GM18507 (cell line): ENCODE measurements at places on chromosomes 12 and 14.

DNA sequence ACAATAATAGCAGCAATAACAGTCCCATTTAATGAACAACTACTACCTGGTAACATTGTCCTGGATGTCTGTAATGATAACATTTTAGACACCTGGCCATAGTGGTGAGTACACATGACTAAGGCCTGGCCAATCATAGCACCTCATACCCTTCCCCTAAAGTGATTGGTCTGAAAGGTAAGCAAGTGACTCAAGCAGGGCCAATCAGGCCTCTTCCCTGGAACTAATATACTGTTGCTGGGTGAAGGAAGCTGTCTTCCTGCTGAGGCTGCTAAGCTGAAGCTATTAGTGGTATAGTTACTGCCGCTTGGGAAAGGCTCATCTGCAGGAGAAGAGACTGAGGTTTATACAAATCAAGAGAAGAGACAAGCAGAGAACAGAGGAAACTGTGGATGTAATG is 18.7 kb upstream of the NOS1 start:
- DNase-seq, result no peak

- DNase-seq, result no peak
Measured at GRCh38 chr14:39621678-39622077, 189.4 kb upstream of the FBXO33 start.

DNA sequence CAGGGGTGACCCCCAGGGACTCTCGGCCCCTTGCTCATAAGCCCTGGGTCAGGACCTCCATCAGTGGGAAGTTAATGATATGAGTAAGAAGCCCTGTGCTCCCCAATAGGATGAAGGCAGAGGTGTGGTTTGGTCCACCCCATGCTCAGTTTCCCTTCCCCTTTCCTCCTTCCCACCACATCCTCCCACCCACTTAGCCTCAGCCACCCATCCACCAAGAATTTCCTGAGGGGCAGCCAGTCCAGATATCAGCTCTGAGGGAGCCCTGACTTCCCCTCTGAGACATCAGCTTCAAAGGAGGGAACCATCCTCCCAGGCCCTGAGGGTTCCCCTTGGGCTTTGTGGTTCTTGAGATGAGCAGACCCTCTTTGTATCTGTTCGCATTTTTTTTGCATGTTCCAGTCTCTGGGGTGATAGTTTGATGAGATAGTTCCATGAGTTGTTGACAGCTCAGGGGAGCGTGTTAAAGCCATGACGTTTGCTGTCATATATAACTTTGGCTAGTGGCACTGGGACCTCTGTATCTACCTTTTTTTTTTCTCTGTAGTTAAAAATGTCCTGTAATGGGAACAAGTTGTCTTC is 71.2 kb downstream of the LGMN start:
- DNase-seq, result peak; percentile 83

DNA sequence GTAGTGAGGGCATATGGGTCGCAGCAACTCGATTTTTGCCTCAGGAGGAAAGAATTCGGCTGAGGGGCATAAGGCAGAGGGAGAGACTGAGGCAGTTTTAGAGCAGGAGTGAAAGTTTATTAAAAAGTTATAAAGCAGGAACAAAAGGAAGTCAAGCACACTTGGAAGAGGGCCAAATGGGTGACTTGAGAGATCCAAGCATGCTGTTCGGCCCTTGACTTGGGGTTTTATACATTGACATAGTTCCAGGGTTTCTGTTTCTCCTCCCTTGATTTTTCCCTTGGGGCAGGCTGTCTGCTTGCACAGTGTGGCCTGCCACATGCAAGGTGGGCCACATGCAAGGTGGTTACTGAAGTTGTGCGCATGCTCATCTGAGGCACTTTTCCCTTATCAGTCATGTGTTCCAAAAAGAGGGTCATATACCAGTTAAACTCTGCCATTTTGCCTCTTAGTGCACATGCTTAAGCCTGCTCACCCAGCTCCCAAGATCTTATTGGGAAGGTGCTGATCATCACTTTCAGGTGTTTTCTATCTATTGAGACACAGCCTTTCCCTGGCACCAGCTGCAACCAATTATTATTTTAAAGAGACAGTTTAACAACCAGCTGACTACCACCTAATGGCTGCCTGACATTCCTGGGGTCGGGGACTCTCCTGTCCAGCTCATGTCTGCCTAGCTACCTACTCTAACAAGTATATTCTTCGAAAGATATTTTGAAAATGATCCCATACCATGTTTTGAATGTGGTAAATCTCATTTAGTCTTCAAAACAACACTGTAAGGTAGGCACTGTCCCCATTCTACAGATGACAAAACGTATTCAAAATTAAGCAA is 19.9 kb downstream of the PTGER2 start:
- no peak for DNase-seq

DNA sequence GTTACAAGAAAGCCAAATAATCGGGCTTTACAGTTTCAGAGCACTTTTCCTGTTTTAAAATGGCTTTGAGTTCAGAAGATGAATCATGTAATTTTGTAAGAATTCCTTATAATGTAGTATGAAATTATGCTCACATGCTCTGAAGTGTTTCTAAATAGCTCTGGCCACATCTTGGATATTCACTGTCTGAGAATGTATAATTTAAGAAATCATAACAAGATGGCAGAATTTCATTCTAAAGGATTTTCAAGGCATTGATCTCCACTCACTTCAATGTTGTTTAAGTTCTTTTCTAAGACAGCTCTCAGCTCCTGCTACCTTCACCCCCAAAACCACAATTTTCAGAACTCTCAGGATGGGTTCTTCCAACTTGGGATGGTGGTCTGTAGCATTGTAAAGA is 180.1 kb downstream of the DACT1 start:
- DNase-seq, result no peak

GRCh38 chr12:117533687-117534086 is 172.3 kb upstream of the NOS1 start:
- no peak for DNase-seq

DNA sequence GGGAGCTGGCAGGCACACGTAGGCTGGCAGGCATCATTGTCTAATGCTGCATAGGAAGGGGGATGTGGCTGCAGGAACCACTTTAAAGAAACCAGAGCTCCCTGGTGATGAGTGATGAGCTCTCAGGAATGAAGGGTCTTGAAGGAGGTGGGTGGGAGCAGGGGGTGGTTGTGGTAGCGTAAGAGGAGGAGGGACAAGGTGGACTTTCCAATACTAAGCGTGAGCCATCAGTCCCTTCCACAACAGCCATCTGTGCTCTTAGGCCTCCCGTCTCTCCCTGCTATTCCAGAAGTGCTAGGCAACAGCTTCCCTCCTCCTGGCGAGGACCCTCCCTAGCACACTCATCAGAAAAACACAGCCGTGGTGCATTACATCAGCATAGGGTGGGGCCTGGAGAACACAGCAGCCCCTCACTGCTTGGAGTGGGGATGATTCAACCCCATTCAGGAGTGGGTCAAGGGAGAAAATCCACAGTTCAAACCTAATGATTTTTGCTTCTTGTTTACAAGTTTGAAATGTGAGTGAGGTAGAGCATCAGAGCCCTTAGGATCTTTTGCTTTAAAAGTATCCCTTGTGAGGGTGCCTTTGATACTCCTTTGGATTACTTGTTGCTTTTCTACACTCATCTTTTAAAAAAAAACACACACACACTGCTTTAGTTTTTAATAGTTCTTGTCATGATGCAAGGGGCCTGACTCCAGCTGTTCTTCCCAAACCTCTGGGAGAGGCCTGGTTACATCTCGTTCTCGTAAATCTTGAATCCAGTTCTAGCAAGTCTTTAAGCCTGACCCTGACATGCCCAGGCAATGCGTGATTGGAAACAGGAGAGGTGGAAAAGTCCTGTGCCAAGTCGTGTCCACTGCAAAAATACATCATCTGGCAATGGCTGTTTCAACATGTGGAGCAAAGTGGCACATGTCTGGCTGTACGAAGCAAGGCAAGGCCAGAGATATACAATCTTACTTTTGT is 356.4 kb upstream of the DDHD1 start:
- no peak for DNase-seq

DNA sequence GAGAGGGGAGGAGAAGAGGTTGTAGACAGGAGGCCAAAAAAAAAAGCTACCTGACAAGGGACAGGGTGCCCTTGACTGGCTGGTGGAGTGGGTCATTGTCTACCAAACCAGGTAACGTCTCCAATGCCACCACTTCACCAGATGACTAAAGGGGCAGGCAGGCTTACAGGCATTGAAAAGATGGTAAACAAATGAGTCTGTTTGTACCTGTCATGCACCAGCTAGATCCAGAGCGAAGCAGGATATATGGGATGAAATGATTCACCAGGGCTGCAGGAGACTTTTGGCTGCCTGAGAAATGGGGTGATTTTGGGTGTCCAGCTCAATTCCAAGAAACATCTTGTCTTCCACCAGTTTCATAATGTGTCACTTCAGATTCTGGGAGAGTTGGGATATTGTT is 4.0 kb downstream of the C12orf54 start:
- DNase-seq, result no peak

- no peak for DNase-seq
Measured at GRCh38 chr14:93231129-93231979, 24.3 kb downstream of the UBR7 start.

- DNase-seq, result peak; percentile 18
Measured at GRCh38 chr12:105357162-105357691, 26.7 kb downstream of the C12orf75 start.

DNA sequence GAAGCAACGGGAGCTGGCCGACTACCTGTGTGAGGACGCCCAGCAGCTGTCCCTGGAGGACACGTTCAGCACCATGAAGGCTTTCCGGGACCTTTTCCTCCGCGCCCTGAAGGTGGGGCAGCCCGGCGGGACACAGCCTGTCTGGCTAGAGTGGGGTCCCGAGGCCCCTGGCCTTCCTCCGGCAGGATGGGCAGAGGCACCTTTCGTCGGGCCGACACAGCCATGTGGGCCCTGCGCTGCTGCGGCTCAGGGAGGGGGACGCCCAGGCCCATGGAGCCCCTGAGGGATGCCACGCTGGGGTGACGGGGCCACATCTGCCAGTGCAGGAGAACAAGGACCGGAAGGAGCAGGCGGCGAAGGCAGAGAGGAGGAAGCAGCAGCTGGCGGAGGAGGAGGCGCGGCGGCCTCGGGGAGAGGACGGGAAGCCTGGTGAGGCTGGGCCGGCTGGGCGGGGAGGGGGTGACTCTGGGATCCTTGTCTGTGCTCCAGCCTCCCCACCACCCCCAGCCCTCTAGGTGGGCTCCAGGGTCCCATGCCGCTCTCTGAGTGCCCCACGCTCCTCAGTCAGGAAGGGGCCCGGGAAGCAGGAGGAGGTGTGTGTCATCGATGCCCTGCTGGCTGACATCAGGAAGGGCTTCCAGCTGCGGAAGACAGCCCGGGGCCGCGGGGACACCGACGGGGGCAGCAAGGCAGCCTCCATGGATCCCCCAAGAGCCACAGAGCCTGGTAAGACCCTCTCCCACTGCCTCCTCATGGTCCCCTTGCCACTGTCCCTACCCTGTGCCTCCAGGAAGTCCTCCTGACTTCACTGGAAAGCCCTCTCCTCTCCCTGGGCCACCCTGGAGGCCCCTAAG is 10.9 kb upstream of the ADSS1 start:
- DNase-seq, result no peak

DNA sequence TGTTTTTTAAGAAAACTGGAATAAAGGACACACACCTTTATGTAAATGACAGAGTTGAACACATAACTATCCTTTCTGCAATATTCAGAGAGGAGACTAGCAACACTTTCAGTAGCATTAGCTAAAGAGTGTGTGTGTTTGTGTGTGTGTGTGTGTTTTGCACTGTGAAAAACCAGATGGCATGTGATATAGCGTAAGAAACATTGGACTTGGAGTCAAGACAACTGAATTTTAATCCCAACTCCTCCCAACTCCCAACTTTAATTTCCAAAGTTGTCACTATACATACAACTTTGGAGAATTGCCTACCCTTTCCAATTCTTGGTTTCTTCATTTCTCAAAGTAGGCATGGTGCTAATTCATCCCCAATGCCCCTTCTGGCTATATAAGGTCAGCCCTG is 347.8 kb downstream of the KCNH5 start:
- DNase-seq, result no peak

- DNase-seq, result no peak
Measured at GRCh38 chr14:105474483-105475268, at the start of gene CRIP2. Gene CRIP2, plus strand, starts transcription at chr14:105474821. Its CDS starts 42 bp downstream, at chr14:105474863.

DNA sequence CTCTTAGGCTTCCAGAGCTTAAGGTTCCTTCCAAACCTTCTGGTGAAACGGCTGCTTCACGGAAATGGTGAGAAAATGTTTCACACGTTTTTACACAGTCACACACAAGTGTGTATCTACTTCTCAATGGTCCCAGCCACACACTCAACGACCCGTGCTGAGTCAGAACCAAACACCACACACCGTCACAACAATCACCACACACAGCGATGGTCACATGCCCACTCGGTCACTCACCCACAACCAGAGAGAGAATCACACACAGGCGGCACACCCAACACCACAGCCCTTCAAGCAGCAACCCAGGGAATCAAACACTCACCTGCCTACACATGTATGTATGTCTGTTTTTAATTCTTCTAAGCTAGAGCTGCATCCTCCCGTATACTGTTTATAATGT is 12.6 kb upstream of the PLEKHD1 start:
- no peak for DNase-seq

DNA sequence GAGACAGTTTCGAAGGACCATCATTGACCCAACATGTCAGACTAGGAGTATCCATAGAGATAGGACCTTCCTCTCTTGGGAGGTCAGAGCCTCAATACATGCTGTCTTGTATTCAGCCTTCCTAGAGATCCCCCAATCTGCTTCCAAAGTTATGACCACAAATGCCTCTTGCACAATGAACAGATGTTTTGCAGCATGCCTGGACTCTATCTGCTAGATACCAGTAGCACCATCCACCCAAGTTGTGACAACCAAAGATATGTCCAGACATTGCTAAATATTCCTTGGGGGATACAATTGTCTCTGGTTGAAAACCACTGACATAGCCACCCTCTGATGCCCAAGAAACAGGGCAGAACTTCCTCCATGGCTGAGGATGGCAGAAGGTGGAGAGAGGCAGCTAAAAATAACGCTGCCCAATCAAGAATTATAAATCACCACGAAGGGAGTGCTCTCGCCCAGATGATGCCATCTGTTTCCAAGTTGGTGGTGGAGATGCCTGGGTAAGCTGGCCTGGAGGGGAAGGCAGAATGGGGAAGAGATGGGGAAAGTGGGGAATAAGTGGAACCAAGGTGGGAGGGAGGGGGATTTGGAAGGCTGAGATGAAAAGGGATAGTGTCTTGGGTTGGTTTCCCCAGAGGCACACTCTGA is 42.9 kb upstream of the NOS1 start:
- no peak for DNase-seq

DNA sequence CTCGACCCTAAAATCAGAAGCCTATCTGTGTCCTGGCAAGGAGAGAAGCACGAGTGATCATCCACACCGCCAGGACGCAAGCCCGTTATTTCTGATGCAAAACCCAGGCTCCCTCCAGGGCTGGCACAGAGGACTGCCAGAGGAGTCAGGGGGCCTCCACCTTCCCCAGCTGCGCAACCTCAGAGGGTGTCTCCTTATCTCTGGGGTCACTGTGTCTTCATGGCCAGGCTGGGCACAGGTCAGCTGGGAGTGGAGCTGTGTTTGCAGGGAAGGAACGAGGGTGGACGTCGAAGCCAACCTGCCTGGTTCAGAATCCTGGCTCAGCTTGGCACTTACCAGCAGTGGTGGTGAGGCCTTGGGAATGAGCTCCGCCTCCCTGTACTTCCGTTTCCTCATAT is 12.0 kb upstream of the SERPINA3 start:
- DNase-seq, result no peak

GRCh38 chr12:96401076-96401871 is 1.0 kb upstream of the CDK17 start:
- peak; percentile 36 for DNase-seq

- no peak for DNase-seq
Measured at GRCh38 chr14:68824517-68825347, 31.9 kb upstream of the ZFP36L1 start.

GRCh38 chr14:92625213-92625612 is 111.6 kb downstream of the RIN3 start:
- no peak for DNase-seq
